ENCODE measurements at places on chromosomes 6 and 20.

GRCh38 chr6:15946701-15947385 is 182.0 kb upstream of the MYLIP start:
- no peak for DNase-seq

- DNase-seq: no peak
These were observed 2.3 kb upstream of the ADGRB3 start for GRCh38 chr6:68632734-68633133.

DNA sequence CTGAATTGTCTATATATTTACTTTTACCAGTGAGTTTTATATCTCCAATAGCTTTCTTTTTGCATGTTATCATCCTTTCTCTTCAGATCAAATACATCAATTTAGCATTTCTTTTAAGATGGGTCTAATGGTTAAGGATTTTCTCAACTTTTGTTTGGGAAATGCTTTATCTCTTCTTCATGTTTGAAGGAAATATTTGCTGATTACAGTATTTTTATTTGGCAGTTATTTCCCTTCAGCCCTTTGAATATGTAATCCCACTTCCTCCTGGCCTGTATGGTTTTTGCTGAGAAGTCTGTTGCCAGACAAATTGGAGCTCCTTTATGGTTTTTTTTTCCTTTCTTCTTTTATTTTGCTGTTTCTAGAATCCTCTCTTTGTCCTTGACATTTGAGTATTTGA is 6.7 kb upstream of the CST9L start:
- no peak for DNase-seq

- DNase-seq: no peak
These were observed 4.0 kb downstream of the PEX6 start for GRCh38 chr6:42974919-42975505.

DNA sequence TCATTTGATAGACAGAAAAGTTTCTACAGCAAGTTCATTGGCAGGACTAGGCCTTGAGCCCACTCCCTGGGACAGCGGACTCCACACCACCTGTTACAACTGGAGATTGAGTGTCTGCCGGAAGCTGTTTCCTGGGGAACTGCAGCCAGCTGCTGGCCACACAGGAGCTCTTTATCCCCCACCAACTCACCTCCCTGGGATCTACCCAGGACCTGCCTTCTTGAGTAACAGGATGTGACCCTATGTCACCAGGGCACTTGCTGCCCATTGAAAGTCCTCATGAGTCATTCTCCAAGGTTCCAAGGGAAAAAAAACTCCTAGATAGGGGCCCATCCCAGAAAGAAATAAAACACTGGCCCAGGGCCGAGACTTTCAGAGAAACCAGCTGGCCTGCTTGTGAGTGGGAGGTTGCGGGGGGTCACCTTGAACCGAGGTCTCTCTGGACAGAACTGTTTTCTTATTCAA is 37.4 kb upstream of the SLC9A8 start:
- DNase-seq: no peak

DNA sequence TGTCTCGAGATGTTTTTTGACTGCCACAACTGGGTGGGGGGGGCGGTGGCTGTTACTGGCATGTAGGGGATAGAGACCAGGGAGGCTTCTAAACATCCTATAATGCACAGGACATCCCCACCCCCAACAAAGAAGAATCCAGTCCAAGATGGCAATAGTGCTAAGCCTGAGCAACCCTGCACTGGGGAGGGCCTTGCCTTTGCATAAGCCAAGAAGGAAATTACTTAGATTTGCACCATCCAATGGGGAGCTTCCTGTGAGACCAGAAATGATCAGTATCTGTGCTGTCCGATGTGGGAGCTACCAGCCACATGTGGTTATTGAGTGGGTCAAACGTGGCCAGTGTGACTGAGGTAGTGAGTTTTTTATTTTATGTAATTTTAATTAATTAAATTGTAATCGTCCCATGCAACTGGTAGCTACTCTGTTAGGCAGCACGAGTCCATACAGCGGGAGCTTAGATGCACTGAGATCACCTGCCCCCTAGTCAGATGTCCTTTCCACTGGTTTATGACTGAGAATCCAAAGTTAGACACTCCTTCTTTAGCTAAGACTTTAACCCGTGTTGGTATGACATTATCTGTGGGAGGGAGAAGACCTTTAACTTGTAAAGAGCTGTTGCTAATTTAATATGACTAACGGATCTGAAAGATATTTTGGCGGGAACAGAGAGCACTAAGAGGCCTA is 97.4 kb upstream of the NEDD9 start:
- DNase-seq: no peak

DNA sequence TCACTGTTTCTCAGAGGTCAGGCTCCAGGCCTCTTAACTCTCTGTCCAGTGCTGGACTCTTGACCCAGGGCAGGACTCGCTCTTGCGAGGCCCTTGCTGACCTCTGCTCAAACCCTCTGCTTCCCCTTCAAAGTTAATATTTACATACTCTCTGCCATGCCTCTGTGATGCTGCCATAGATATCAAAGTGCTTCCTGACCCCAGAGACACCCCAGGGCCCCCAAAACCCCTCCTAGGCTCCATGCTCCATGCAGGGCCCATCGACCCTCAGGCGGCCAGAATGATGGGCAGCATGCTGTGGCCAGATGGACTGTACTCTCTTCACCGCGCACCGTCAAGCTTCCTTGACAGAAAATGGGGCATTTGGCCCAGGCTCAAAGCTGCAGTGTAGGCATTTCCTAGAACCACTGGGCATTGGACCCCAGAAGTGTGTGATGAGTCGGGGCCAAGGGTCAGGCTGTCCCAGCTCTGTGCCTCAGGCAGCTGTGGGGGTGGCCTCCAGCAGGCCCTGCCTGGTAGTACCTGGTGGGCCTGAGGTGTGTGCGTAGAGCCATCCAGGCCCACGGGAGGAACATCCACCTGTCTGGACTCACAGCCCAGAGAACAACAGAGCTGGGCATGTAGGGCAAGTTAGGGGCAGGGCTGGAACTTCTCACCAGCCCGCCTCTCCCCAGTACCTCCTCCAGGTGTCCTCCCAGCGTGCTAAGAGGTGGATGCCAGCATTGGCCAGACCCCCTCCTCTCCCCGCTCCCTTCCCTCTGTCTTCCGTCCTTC is 142.8 kb downstream of the VEGFA start:
- DNase-seq: no peak

DNA sequence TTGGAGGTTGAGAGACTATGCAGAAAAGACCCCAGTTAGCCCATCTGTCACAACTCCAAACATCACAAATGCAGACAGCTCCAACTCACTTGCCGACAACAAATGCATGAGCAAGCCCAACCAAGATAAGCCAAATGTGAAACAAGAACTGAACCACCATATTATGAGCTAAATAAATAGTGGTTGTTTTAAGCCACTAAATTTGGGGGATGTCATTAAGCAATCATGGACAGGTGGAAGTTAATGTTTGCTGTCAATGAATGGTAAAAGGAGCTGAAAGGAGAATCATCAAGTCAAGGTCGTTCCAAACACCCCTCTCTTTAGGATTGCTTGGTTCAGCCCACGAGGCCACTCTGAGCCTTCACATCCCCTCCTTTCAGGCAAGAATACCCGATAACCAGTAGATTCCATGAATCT is 71.2 kb upstream of the PLCB4 start:
- DNase-seq: no peak

DNA sequence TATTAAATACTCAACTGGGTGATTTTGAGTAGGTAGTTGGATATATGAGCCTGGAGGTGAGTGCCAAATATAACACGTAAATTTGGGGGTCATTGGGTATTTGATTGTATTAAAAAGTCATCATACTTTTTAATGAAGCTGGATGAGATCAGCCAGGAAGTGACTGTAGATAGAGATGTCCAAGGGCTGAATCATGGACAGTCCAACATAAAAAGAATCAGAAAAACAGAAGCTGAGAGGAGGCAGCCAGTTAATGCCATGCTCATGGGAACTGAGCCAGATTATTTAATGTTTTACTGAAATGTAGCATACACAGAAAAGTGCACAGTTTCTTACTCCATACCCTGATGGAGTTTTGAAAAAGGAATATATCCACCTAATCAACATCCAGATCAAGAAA is 435.5 kb upstream of the PLCB4 start:
- DNase-seq: no peak

DNA sequence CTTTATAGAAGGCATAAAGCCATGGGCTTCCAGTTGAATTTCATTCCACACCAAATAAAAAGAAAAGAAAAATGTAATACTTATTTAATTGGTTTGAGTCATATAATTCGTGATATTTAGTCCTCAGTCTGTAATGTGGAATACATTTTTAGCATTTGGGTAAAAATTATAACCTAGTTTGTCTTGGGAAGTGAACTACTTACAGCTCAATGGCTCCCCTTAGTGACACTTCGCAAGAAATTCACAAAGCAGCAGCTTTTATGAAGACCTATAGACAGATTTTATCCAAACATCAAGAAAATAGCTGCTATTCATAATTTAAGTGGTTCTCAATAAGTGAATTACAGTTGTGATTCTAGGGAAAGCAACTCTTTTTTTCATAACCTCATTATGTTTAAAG is 72.1 kb downstream of the RSPO3 start:
- DNase-seq: no peak

DNA sequence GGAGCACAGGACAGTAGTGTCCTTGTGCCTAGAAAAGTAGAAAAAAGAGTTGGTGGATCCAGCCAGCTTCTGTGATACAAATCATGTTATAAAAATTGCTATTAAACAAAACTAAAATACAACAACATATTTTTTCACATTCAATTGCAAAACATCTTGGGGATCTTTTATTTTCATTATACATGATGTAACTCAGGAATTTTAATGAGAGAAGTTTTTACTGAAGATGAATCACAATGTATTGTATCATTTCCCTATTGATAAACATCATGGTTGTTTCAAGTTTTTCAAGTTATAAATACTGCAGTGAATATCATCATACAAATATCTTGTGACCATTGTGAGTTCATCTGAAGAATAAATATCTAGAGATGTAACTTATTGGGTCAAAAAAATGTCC is 608.0 kb downstream of the PHF3 start:
- no peak for DNase-seq

GRCh38 chr6:41306187-41306854 is 19.8 kb upstream of the TREM1 start:
- peak; percentile 11 for DNase-seq

DNA sequence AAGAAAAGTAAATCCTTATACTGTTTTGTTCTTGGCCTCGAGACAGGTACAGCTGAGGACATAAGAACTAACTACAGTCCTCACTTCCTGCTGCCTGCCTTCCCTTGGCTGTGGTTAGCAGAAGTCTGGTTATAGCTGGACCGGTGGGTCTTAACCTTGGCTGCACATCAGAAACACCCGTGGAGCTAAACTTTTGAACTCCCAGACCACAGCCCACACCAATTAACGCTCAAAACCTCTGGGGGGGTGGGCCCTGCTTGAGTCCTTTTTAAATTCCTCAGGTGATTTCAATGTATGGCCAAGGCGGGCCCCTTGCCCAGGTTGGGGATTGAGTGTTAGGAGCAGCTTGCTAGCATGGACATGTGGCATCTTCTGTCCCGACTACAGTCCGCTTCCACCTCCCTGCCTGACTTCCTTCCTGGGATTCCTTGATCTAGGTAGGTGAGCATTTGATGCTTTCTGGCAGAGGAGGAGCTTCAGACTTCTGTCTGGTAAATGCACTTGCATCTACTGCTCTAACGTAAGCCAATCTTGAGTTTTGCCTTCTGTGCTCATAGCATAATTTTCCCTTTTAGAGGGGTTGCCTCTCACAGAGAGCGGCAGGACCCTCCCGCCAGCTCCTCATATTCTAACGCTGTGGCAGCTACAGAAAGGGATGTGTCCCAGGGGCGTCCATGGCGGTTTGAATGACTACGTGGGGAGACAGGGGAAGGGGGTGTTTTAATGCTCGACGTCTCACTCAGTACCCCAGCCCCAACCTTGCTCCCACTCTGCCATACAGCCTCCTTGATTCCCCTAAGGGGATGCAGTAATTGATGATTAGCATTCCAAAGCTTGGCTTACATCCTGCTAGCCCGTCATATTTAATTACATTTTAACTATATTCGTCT is 390.1 kb downstream of the ZFAND3 start:
- no peak for DNase-seq

GRCh38 chr6:146027586-146028251 is 1.1 kb upstream of the GRM1 start:
- no peak for DNase-seq

- DNase-seq: no peak
These were observed 7.0 kb downstream of the MYT1 start for GRCh38 chr20:64171211-64171610.

DNA sequence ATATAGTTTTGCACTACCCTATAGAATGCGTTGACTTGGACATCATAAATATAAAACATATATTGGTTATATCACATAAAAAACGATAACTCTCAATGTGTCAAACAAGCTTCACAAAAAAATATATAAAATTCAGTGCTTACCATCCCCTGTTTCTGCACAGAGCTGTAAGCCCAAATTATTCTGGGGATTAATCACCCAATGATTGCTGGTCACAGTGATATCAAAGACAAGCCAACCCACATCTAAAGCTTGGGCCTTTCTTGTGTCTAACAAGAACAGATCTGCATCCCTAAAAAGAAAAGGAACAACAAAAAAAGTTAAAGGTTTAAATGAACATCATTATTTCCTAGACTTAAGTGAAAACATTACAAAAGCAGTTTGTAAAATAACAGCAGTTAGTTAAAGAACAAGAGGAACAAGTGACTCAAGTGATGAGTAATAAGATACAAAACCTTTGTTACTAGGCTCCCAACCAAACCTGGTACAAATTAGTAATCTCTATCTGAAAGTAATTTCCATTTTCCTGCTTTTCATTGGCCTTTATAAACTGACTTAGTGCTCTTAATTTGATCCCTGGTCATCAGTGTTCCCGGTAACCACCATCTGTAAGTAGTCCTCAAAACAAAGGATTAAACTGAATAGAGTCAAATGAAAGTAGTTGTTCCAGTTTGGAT is 81.1 kb downstream of the BMP5 start:
- no peak for DNase-seq

GRCh38 chr6:122412001-122412400 is 12.5 kb downstream of the HSF2 start:
- no peak for DNase-seq

DNA sequence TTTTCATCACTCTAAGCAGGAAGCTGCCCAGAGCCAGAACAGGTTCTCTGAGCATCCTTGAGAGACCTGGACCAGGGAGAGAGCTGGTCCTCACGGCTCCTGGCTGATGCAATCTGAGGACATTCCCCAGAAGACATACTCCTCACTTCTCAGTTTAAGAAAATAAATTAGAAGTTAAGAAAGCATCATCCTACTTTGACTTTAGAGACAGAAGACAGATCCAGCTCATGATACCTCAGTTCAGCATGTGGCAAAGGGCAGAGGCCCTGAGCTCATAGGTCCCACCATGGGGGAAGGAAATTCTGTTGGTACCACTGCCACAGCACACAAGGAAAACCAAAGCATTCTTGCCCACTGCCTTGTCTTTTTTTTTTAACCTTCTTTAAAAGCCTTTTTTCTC is 378.1 kb upstream of the JARID2 start:
- DNase-seq: no peak

All from stimulated activated CD4-positive, alpha-beta T cell treated with anti-CD3 and anti-CD28 coated beads, Interleukin-4, amount 100 ng/mL, for 1 hour (primary cell).